Common myeloid progenitor, CD34-positive (primary cell): ENCODE measurements at places on chromosomes 5 and 9.

- peak; percentile 44 for DNase-seq
These were observed 66.6 kb upstream of the STXBP1 start for GRCh38 chr9:127545196-127546124.

GRCh38 chr9:91917436-91917835 lies 32.6 kb downstream of the ROR2 start:
- DNase-seq, result no peak

GRCh38 chr5:180621311-180621710 lies 28.1 kb downstream of the FLT4 start:
- DNase-seq, result no peak

- DNase-seq, result peak; percentile 11
These were observed 233.1 kb upstream of the MSX2 start for GRCh38 chr5:174491265-174491664.

DNA sequence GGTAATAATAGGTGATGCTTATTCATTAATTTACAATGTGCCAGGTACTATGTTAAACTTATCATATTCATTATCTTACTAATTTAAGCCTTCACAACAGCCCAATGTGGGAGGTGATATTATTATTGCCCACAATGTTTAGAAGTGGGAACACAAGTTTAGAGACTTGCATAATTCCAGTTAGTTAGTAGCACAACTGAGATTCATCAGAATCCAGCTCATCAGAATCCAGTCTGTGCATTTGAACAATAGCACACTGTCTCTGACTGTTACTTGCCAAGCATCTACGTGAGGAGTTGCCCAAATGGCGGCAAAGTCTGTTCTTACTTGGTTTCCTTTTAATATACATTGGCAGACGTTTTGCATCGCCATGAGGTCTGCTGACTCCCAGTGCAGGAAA lies 110.9 kb upstream of the BASP1 start:
- no peak for DNase-seq

DNA sequence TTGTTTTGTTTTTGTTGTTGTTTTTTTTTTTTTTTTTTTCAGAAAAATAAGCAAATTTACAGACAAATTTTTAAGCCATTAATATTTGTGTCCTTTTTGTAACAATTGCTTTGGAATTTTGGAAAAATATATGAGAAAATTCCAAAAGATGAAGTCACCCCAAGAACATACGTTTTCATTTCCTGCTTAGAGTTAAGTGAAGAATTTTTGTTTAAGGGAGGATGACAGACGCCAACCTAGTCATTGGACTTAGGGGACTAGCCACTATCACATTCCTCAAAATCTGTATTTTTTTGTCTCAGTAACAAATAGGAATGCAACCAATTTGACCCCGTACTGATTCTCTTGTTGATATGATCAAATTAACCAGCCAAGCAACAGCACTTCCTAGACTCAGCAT lies 433.9 kb upstream of the SLC30A5 start:
- DNase-seq, result no peak

DNA sequence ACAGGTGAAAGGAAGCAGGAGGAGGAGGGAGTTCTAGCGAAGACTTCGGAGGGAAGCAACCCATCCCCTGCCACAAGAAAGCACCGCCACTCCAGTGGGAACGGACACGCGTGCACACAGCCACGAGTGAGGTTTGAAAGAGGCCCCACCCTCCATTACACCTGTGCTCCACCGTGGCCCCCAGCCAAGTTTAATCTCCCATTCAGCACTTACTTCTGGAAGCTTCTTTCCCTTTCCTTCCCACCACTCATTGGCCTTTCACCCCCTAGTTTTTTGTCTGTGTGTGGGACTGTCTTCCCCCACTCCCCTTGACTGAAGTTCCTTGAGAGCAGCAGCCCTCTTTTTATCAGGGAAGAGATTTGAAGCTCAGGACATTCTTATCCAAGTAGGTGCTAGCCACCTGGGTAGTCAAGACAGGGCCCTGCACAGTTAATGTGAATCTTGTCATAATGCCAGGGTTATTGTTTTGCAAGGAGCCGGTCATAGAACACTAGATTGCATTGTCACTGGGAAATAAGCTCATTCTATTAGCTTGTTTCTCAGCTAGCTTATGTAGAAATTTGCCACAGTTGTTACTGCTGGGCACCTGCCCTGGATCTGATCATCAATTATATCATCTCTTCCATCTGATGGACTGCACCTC lies 256.0 kb downstream of the DOCK8 start:
- DNase-seq, result peak; percentile 30

- DNase-seq, result no peak
These were observed 45.0 kb downstream of the ELL2 start for GRCh38 chr5:95916687-95917085.

- DNase-seq, result no peak
These were observed 490.9 kb downstream of the GADD45G start for GRCh38 chr9:90095682-90096081.

- peak; percentile 28 for DNase-seq
These were observed 47.6 kb downstream of the AQP7 start for GRCh38 chr9:33354651-33355211.

GRCh38 chr5:93677359-93677891 lies 64.0 kb downstream of the POU5F2 start:
- DNase-seq, result peak; percentile 16

GRCh38 chr9:89738137-89738932 lies 133.5 kb downstream of the GADD45G start:
- DNase-seq, result no peak

GRCh38 chr9:93595461-93595860 lies 19.1 kb downstream of the PHF2 start:
- DNase-seq, result no peak

DNA sequence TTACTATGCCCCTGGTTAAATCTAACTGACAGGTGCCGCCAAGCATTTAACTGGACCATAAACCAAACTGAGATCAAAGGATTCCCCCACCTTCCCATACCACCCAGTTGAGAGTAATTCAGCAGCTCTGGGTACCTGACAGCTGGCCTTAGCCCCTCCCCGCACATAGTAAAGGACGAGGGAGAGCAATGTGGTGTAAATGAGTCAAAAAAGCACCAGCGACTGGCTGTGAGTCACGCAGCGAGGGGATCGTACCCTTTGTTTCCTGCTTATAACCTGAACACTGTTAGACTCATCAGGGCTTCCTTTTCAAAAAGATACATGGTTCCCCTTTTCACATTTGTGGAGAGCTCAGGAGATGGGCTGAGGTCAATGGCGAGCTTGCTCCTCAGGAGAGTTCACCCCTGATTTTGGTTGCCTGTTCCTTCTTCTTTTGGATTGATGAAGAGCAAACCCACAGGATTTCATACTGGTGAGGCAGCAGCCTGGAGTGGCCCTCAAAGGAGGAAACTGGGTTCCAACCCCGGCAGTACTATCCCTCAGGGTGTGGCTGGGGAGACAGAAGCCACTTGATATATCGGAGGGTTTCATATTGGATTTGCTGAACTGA lies 71.5 kb downstream of the ANKRD33B start:
- peak; percentile 69 for DNase-seq

GRCh38 chr5:133605323-133605722 lies 7.0 kb downstream of the FSTL4 start:
- no peak for DNase-seq

DNA sequence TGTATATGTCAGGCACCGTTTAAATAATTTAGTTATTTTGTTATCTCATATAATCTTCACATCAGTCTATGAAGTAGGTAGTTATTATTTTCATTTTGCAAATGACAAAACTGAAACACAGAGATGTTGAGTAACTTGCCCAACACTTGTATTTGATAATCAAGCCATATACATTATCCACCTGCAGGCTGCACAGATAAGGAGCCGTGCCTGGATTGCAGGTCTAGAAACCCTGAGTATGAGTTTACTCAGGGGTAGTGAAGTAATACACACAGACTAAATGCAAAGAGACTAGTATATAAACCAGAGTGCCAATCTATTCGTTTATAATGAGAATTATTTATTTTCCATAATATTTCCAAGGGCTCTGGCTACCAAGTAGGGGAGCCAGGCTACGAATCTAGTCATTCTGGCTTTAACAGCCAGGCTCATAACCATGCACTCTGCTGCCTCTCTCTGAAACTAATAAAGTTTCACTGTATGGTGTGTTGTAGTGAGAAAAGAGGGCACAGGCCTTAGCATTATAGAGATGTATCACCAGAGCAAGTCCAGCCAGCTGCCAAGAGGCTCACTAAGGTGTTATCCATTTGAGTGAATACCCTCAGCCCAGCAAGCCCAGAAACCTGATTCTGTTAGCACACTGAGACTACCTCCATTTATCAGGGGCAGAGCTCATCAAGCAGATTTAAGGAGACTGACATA lies 4.5 kb downstream of the HEMGN start:
- no peak for DNase-seq

DNA sequence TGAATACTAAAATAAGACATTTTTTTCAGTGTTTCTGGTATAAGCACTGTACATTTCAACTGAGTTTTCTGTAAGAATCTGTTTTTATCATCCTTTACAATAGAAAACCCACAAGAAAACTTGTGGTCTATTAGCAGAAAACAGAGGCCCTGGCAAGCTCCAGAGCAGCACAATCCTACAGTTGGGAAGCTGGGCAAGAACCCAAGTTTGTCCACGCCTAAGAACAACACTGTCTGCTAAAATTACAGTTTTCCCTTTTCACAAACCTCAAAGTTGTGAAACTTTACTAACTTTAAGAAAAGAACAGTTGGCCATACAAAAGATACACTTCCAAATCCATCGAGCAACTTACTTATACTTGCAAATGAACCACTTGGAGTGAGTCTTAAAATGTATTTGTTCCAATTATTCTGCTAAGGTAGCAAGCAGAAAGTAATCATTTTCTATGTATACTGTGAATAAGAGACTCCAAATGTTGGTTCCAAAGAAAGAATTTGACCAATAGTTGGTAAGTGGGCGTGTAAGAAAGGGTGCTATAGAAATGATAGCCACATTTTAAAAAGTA lies 982.0 kb upstream of the ARRDC3 start:
- no peak for DNase-seq

- no peak for DNase-seq
These were observed 81.9 kb downstream of the ADAMTS12 start for GRCh38 chr5:33809936-33810335.

DNA sequence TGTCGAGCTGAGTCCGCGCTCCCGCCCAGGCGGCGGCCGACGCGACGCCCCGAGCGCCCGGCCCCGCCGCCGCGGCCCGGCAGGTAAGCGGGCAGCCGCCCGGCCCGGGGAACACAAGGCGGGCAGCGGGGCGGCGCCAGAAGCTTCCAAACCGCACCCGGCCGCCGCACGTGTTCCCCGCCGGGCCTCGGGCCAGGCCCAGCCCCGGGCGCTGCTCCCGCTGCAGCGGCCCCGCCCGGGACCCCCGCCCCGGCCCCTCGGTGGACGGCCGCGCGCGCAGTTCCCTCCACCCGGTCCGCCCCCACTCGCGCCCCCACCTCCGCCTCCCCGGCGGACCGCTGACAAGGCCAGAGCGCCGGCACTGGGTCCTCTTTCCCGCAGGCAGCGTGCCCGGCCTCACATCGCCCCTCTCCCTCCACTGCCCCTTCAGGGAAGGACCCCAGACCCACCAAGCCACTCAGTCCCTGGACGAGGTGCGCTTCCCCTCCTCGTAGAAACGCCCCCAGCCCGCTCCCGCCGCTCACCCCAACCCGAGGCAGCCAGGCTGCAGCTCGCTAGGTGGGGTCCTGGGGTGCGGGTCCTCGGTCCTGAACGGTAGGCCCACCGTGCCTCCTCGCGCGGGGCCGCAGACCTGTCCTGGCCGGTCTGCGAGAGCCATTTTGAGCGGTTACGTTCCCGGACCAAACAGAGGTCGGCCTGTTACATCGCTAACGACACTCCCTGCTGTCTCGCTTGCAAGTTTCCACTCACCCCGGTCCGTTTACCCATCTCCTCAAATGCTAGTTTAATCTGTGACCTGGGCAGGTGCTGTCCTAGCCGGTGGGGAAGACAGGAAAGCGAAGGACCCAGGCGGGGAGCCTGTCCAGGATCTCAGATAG lies 475 bp downstream of the WDR5 start:
- DNase-seq, result peak; percentile 29

DNA sequence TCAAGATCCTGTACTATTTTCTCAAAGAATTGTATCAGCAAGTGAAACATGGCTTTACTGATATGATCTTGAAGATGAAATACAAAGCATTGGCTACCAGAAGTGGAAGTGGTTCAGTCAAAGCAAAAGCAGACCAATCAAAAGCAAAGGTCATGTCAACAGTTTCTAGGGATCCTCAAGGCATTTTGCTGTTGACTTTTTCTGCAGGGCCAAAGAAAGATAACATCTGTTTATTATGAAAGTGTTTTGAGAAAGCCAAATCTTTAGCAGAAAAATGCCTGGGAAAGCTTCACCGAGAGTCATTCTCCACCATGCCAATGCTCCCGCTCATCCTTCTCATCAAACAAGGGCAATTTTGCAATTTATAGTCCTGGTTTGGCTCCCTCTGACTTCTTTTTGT lies 90.3 kb upstream of the ACO1 start:
- DNase-seq, result no peak

DNA sequence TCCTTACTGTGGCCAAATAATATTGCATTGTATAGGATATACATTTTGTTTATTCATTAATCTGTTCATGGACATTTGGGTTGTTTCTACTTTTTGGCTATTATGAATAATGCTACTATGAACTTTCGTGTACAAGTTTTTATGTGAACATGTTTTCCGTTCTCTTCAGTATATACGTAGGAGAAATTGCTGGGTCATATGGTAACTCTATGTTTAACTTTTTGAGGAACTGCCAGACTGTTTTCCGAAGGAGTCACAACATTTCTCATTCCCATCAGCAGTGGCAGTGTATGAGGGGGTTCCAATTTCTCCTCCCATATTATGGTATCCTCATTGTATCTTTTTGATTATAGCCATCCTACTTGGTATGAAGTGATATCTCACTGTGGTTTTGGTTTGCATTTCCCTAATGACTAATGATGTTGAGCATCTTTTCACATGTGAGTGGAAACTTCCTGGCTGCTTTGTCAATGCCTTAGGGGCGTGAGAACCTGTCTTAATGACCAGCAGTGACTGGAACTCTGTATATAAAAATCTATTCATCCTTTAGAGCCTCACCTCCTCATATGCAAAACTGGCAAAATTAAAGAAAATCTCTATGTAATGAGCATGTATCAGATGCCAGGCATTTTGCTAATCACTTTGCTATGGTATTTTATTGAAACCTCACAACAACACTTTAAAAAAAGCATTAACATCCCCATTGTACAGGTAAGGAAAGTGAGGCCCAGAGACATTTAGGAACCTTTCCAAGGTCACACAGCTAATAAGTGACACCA lies 47.8 kb upstream of the TGFBR1 start:
- peak; percentile 82 for DNase-seq

GRCh38 chr9:83477571-83477970 lies 60.6 kb downstream of the FRMD3 start:
- DNase-seq, result no peak

DNA sequence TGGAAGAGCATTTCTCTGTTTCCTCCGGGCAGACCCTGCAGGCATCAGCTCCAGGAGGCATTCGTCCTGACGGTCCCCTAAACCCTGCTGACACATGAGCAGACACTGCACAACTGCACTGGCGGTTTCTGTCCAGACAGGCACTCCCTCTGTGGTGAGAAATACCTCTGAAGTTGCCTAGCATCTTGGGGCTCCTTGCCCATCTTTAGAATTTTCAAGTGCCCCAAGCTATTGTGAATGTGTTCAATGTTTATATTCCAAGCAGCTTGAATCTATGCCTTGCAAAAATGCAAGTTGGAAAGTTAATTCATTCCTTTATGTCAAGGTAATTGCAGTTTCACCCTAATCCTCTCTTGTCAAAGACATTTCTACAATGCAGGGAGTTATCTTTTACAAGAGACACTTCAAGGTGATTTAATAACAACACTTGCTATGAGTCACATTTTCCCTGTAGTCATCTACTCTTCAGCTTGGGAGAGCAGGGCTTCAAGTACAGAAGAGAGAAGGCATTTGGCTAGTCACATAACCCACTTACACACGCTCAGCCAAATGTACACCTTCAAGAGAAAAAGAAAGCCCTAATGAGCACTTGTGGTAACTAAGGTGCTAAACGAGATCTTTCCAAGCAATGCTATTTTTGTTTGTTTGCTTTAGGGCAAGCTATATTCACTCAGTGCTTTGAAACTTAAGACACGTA lies 302.5 kb downstream of the MLLT3 start:
- DNase-seq, result no peak
